Sciatic nerve (tissue), 2 donors: ENCODE measurements at places on chromosomes 13 and 19.

DNA sequence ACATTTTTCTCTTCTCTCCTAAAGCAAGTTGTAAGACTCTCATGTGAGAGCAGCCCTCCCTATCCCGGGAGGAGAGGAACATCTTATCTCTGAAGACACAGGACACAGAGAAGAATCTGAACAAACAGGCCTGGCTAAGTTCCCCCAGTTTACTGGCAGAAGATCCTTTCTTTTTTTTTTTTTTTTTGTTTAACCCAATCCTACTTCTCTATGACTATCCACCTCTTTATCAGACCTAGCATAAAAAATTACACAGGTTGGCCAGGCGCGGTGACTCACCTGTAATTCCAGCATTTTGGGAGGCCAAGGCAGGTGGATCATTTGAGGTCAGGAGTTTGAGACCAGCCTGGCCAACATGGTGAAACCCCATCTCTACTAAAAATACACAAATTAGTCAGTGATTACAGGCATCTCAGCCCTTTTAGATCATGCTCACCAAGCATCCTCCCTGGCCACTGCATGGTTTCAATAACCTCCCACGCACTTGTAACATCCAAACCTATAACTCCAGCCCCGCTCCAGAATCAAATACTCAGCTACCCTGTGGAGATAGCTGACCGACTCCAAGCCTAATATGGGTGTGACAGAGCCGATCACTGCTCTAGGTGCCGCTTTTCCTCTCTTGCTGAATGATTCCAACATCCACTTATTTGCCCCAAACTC, 27.3 kb upstream of the MUC16 start:
- DNase-seq: no peak

- no peak for DNase-seq
Observed at GRCh38 chr19:18793144-18794028, 2.3 kb upstream of the COMP start.

GRCh38 chr13:59391696-59392095, 772.0 kb downstream of the DIAPH3 start:
- DNase-seq: no peak

- DNase-seq: no peak
Observed at GRCh38 chr19:5032101-5032967, 63.4 kb downstream of the KDM4B start.

GRCh38 chr19:35856546-35857149, at the start of gene KIRREL2:
KIRREL2 (plus strand) TSS chr19:35856911; CDS start chr19:35857120, 209 bp downstream.
- no peak for DNase-seq

- no peak for DNase-seq
Observed at GRCh38 chr13:104657196-104657595, 1591.0 kb upstream of the SLC10A2 start.

GRCh38 chr13:86000546-86000945, 201.3 kb upstream of the SLITRK6 start:
- no peak for DNase-seq

DNA sequence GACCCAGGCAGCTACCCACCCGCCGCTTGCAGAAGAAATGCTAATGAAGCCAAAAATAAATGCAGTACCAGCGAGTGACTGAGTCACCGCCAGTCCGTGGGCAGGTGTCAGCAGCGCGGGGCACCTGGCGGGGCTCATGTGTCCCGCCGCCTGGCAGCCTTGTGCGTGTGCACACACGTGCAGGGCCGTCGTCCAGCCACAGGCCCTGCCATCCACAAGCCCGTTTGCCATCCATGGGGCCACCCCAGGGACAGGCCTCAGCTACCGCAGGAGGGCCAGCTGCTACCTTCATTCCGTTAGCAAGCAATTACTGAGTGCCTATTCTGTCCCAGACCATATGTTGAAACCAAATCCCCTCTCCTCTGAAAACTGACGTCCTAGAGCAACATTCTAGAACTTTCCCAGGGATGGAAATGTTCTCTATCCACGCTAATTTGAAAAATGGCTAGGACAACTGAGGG, 20.5 kb downstream of the NCAN start:
- no peak for DNase-seq

- DNase-seq: no peak
Observed at GRCh38 chr19:55432241-55432959, 10.7 kb downstream of the SHISA7 start.

- no peak for DNase-seq
Observed at GRCh38 chr19:33703438-33703750, 81.6 kb downstream of the CHST8 start.

DNA sequence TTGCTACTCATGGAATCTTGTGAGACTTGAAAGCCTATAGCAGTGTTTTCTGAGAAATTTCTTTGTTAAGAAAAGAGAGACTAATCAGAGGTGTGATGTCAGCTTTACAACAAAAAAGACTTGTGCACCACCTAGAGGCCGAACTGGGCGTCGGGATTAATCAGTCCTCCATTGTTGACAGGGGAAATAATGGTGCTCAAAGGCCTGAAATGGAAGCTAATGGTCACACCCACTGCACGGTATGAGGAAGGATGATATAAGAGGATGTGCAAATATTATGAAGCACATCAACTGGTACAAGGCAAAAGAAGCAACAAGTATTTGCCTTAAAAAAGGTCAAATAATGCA, 480.2 kb upstream of the MIR17HG start:
- peak; percentile 80 for DNase-seq

- no peak for DNase-seq
Observed at GRCh38 chr19:7469669-7470285, 19.1 kb downstream of the PEX11G start.

GRCh38 chr19:16160943-16161560, 12.3 kb downstream of the CIB3 start:
- no peak for DNase-seq

GRCh38 chr13:64529874-64530485, 2700.2 kb downstream of the PCDH9 start:
- no peak for DNase-seq

GRCh38 chr19:6744381-6745301, 5.2 kb downstream of the TRIP10 start:
- DNase-seq: peak; percentile 91

DNA sequence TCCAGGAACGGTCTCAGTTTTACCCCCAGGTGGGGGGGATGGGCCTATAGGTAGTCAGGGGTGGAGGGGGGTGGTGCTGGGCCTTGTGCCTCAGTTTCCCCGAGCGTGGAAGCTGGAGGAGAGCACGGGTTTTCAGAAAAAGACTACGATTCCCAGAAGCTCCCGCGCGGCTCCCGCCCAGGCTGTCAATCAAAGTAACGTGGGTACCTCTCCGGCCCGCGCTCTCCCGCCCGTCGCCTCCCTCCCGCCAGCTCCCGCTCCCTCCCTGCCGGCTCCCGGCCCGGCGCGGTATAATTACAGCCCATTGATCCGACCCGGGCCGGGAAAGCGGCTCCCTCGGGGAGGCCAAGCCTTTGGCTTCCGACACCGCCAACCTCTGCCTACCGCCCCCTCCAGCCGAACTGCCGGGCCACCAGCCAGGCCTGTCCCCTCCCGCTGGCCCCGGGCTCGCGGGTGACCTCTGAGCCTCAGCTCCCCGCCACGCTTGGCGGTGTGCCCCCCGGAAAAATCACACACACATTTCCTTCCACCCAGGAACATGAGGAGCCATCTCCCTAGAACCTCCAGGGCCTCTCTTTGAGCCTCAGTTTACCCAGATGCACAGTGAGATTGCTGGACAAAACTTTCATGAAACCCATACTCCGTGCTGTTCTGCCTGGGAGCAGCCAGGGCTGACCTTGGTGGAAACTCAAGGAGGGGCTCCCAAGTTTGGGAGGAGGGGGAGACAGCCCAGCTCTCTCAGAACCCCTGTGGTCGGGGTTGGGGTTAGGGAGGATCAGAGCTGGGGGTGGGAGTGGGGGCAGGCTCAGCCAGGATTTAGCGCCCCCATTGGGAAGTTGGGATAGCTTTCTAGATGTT, 7.3 kb upstream of the TLE2 start:
- DNase-seq: peak; percentile 97

- DNase-seq: no peak
Observed at GRCh38 chr19:35907377-35907745, 734 bp downstream of the TYROBP start.

DNA sequence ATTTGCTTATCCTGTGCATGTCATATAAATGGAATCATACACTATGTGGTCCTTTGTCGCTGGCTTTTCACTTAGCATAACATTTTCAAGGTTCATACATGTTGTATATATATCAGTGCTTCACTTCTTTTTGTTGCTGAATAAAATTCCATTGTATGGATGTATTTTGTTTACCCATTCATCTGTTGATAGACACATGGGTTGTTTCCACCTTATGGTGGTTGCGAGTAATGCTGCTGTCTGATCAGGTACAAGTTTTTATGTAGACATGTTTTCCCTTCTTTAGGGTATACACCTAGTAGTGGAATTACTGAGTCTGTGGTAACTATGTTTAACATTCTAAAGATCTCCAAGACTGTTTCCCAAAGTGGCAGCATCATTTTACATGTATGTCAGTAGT, 102.5 kb downstream of the RNF17 start:
- DNase-seq: no peak

GRCh38 chr13:44876782-44877324, 112.4 kb downstream of the NUFIP1 start:
- no peak for DNase-seq

GRCh38 chr13:22176968-22177520, 506.2 kb downstream of the FGF9 start:
- no peak for DNase-seq

DNA sequence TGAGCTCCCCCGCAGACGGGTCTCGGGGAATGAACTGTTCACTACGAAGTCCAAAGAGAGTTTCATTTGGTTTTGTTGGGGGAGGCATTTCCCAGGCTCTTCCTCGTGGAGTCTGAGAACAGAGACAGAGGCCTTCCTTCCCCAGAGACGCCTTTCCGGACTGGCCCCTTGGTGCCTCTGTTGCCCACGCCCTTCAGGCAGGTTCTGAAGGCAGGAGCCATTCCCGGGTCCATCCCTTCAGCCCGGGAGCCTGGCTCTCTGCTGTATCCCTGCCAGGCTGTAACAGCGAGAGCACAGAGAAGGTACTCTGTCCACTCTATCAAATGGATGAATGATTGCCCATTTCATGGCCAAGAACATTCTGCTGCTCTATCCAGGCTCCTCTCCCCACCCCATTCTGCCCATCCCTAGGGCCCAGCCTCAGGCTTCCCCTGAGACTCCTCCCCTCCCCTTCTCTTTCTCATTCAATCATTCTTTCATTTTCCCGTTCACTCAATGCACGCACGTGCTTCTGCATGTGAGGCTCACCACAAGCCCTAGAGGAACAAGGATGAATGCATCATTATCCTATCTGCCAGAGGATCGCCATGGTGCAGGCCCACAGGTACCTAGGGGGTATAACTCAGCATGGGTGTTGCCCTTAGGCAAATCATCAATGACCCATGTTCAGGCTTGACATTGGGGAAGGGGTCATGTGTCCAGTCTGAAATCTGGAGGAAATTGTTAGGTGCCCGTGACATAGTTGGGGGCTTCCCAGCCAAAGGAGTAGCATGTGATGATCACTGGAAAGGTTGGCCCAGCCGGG, 298.6 kb downstream of the ZNF536 start:
- no peak for DNase-seq

- DNase-seq: no peak
Observed at GRCh38 chr13:83024232-83024631, 858.0 kb downstream of the SLITRK1 start.

- no peak for DNase-seq
Observed at GRCh38 chr19:13117176-13117771, 734 bp upstream of the TRMT1 start.

DNA sequence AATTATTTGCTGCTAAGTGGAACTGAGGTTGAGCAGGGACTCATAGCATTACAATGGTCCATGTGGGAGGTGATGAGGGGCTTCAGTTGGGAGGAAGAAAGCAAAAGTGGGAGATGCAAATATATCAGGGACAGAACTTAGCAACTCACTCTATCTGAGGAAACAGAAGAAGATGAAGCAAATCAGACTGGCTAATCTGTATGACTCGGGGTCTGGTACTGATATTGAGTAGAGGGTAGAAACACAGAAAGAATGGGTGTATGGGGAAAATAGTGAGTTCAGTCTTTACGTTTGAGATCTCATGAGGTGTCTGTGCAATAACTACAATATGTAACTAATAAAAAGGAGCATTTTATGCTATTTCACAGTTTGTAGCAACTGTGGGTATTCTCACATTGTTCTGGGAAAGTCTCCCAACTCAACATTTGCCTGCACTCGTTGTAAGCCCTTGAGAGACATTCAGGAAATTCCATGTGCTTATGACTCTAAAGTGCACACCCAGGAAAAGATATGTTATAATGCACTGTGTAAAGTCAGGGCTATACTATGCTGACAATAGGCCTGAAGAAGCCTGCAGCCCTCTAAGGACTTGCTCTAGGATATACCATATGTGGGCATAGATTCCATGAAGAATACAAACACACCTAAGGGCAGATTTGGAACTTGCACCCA, 183.5 kb downstream of the SPRY2 start:
- no peak for DNase-seq

- DNase-seq: peak; percentile 69
Observed at GRCh38 chr19:43524922-43525835, 1.8 kb downstream of the ETHE1 start.

DNA sequence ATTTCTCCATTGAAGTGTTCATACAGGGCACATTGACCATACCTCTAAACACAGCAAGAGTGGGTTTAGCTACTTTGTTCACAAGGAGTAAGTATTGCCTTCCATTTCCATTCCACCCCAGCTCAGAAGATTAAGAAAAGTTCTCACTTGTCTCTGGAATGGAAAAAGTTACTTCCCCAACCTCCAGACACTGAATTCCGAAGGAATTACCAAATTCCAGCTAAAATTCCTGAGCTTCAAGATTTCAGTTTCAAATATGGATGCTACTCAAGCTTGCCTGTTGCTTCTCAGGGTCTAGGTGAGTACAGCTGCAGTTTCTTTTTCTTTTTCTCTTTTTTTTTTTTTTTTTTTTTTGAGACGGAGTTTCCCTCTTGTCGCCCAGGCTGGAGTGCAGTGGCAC, 33.6 kb downstream of the TEX26 start:
- DNase-seq: no peak

- no peak for DNase-seq
Observed at GRCh38 chr19:18309525-18310064, 13.3 kb downstream of the LSM4 start.

DNA sequence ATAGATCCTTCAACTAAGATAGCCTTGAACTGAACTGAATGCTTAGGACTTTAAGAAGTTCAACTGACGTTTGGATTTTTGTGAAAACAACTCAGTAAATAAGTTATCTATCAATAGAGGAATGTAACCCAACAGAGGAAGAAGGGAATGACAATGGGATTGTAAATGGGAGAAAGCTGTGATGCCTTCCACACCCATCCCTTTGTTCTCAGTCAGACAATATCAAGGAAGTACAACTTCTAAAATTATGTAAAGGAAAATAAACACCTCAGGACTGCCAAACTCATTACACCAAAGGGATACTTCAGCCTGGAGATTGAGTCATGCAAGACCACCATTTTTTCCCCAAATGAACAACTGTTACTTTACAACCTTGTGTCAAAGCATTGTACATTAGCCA, 21.1 kb downstream of the CEACAM8 start:
- DNase-seq: no peak

DNA sequence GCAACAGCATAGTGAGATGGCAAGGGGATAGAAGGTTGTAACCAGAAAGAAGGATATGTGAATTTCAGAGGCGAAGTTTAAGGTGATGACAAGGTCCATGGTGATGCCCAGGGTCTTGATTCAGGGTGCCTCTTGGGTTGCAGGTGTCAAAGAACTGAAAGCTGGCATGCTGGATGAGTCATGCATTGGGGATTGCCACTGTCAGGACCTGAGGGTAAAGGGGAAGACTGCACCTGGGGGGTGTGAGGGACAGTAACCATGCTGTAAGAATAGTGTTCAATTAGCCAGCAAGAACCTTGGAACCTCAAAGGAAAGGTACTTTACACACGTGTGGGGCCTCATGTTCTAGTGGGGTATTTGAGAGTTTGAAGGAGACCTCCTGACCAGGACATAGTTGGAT, 279.6 kb downstream of the SLC7A1 start:
- no peak for DNase-seq

GRCh38 chr13:58850161-58850560, 1218.6 kb downstream of the PCDH17 start:
- DNase-seq: no peak
